NAMALWA (cell line): ENCODE measurements at places on chromosomes 4 and X.

GRCh38 chr4:101693842-101694398 is 96.6 kb upstream of the BANK1 start:
- peak; percentile 23 for DNase-seq

- no peak for DNase-seq
Observed at GRCh38 chr4:166519774-166520173, 646.7 kb downstream of the TLL1 start.

DNA sequence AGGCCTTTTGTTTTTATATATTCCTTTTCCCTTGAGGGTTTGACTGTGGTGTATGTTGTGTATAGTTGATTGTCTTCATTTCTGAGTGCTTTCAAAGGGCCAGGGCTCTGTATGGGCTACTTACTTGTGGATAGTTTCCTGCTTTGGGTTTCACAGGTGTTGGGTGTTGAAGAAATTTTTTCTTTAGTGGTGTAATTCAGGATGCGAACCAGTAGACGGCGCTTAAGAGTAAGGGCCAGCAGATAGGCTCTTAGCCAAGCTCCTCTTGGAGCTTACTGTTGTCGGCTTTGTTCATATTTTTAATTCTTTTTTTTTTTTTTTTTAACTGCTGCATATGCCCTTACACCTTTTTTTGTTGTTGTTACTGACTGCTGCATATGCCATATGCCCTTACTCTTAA is 276.3 kb upstream of the GALNT7 start:
- DNase-seq = peak; percentile 58

GRCh38 chr4:137417676-137418075 is 114.6 kb downstream of the PCDH18 start:
- DNase-seq = no peak

GRCh38 chr4:167290678-167291077 is 56.4 kb upstream of the SPOCK3 start:
- DNase-seq = peak; percentile 18

DNA sequence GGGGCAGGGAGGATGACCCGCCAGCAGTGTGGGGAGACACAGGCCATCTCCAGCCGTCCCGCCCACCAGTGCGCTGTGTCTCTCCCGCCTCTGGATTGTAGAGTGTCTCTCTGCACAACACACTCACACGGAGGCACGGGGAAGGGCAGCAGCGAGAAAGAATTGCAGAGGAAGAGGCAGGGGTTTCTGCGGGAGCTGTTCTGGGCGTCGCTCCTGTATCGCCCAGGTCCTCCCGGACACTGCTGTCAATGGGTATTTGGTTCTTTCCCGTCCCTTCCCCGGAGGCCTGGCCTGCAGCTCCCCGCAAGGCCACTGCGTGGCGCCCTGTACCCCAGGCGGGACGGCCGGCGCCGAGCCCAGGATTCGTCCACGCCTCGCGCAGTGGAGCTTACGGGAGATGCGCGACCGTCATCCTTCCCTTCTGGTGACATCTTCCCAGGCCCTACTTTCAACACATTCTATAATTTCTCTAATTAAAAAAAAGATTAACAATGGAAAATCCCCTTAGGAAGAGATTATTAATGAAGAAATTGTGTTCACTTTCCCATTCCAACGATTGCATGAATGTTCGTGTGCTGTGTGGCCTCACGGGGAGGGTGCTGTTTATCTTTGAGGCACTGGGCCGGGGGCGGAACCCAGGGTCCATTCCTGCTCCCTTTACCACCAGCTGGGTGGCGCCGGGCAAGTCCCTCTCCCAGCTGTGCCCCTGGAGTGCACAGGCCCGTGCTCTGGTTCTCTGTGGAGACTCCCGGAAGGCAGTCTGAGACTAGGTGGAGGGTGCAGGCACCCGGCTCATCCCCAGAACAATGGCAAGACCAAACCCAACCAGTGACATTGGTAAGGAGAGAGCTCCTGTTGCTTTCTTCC is 95.7 kb downstream of the CPZ start:
- no peak for DNase-seq

- no peak for DNase-seq
Observed at GRCh38 chr4:38357546-38357945, 306.5 kb upstream of the KLF3 start.

GRCh38 chr4:155964016-155964891 is 10.6 kb upstream of the CTSO start:
- DNase-seq = no peak

DNA sequence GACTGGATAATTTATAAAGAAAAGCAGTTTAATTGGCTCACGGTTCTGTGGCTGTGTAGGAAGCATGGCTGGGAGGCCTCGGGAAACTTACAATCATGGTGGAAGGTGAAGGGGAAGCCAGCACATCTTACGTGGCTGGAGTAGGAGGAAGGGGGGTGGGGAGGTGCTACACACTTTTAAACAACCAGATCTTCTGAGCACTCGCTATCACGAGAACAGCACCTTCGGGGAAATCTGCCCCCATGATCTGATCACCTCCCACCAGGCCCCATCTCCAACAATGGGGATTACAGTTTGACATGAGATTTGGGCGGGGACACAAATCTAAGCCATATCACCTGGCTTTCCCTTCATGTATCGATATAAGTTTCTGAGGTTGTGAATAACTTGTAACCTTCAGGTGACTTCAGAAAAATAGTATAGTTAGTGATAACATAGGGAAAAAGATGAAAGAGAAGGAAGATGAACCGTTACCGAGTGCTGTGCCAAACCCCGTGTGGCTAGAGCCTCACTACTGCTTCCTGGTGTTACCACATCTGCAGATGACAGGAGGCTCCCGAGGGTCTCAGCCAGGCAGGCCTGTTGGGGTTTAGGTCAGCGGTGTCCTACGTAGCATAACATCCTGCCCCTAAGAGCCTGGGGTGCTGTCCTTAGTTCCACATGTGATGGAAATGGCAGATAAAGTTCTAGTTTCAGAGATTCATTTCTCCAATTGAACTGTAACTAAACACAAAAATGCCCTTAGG is 103.5 kb downstream of the TNIP2 start:
- no peak for DNase-seq

DNA sequence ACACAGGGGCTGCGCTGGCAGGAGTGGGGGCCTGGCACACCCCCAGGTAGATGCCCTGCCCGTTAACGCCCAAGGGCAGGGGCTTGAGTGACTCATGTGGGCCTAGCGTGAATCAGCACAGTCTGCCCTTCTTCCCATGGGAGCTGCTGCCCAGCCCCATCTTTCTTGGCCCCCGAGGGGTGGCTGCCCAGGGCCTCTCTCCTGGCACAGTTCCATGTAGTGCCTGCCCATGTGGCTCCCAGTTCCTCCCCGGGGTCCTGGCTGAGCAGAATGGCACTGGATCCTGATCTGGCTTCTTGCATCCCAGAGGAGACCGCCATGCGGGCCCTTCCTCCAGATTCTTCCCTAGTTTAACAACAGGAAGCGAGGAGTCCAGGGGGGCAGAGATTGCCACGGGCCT is 2.1 kb upstream of the AVPR2 start:
- DNase-seq = no peak

DNA sequence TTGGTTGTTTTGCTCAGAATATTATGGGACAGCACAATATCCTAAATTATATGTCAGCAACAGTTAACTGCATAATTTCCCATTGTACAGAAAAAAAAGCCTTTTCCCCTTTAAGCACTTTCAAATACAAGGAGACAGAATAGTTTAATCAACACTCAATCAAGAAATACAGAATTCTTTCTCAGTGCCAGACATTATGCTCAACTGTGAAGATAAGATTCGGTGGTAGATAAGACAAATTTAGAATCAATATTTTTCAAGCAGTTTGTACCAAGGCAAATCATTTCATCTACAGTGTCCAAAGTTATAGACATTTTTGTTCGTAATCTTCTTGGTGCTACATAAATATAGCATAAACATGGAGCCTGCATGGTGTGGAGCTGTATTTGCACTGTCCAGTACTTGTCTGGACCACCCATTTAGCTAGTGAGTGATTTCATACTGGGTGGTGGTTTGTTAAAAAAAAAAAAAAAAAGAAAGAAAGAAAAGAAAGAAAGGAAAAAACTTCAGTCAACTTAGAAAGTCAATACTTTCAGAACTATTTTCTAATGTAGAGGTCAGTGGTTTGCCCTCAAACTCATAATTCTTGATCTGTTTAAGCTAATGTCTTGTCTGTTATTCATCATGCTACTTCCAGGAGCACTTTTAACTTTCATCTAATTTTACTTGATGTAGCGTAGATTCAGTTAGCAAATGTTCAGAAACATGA is 522.9 kb downstream of the FAT4 start:
- DNase-seq = no peak
